ENCODE measurements at places on chromosomes 3 and 15. TPM values are rescaled to one million over a fixed set of nuclear protein-coding genes. Genes with fewer than 3 reads are reported as not detected.
A peak's percentile ranks its signal among the peaks of the same experiment; 100 is the strongest.

GRCh38 chr3:98875535-98875934, 26.0 kb downstream of the DCBLD2 start:
- DNase-seq = no peak

DNA sequence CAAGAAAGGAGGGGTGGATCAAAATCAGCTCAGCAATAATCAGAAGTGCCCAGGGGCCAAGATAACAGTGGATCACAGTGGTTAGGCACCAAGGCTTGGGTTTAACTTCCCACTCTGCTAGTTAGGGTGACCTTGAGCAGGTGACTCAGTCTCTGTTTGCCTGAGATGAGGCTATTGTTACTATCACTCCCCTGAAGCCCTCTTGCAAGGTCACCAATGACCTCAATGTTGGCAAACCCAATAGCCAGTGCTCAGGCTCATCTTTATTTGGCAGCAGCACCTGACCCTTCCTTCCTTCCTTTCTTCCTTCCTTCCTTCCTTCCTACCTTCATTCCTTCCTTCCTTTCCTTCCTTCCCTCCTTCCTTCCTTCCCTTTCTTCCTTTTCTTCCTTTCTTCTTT, 102.4 kb upstream of the HACD2 start:
- DNase-seq = no peak

Gene MAGEF1
- total RNA-seq = 27.3 TPM

DNA sequence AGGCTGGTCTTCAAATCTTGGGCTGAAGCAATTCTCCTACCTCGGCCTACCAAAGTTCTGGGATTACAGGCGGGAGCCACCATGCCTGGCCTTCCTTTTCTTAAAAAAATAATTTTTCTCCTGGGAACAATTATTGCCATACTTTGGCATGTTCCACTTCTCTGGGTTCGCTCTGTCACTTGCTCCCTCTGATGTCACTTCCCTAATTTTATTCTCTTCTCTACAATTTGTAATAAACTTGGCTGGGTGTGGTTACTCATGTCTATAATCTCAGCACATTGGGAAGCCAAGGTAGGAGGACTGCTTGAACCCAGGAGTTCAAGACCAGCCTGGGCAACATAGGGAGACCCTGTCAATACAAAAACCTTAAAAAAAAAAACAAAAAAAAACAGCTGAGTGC, 6.1 kb upstream of the IMPDH2 start:
- DNase-seq = no peak

DNA sequence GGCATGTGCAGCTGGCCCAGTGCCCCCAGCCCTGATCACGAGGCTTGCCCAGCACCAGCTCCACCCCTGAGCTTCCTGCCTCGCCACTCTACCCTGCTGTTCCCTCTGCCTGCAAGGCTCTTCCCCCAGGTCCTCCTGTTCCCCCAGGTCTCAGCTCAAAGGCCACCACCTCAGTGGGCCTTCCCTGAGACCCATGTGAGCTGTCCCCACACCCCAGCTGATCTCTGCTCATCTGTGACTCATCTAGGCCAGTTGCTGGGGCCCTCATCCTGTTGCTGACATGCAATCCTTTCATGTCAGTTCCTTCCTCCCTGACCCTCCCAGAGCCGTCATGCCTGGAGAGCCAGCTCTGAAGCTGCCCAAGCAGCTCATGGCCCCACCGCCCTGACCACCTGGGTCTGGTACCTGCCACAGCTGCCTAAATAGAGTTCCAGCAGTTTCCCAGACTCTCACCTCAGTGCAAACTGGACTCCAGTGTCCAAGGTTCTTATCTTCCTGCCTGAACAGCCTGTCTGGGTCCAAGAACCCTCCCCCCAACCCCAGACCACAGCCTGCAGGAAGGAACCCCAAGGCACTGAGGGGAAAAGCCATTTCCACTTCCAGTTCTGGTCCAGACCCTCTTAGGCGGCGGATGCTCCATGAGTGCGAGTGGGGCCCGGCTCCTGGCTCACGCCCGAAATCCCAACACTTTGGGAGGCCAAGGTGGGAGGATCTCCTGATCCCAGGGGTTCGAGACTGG, 116.6 kb upstream of the IQSEC1 start:
- peak; percentile 49 for DNase-seq

Gene GLCE
- total RNA-seq = 8.4 TPM
